ENCODE measurements at places on chromosomes 4 and X. TPM values are rescaled to one million over a fixed set of nuclear protein-coding genes. Genes with fewer than 3 reads are reported as not detected.

The BGN gene
- total RNA-seq, result 56.3 TPM

The PLXNB3 gene
- 4.3 TPM for total RNA-seq

The FREM3 gene
- 0.44 TPM for total RNA-seq

The RAB41 gene
- total RNA-seq, result not detected
